KBM-7 (cell line): ENCODE measurements at places on chromosomes 13 and 19.

- DNase-seq: no peak
Observed at GRCh38 chr19:11483366-11484111, 2.7 kb upstream of the ELAVL3 start.

DNA sequence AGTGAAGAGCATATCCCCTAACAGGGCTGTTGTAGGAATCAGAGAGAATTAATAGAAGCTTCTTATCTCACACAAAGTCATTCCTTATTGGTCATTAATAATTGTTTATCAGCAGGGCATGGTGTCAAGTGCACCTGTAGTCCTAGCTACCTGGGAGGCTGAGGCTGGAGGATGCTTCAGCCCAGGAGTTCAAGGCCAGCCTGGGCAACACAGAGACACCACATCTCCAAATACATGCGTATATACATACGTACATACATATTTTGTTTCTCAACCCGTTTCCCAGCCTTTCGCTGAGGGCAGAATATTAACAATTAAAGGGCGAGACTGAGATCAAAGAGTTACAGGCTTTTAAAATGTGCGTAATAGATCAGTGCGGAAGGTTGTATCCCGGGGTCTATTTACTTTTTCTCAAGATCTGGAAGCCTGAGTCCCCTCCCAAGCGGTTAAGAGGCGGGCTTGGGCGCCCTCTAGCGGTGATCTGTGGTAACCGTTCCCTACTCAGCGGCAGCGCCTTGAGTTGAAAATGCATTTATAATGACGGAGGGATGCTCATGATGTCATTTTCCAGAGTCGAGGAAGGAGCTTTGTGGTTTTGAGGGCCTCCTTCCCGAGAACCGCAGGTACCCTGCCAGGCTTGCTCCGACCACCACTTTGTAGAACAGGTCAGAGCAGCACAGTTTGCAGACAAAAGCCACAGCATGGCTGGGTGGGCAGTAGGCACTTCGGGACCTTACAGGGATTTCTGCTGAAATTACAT, 169.6 kb upstream of the GPR12 start:
- peak; percentile 79 for DNase-seq

DNA sequence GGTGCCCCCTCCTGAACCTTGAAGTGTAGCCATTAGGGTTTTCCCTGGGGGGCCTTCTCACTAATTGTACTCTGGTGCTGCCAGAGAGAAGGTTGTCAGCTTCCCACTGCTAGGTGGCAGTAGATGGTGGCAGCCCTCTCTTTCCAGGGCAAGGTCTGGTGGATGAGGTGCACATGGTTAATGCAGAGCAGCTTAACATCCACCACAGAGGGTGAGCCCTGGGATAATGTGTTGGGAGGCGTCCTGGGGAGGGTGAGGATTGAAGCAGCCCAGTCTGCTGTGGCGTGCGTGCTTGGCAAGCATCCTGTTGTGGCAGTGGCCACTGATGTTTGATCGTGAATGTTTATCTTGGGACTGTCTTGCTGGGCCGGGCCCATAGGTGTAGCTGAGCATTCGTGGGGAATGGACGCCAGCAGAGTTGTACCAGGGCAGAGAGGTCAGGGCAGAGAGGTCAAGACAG, 5.8 kb downstream of the EGLN2 start:
- DNase-seq: no peak

DNA sequence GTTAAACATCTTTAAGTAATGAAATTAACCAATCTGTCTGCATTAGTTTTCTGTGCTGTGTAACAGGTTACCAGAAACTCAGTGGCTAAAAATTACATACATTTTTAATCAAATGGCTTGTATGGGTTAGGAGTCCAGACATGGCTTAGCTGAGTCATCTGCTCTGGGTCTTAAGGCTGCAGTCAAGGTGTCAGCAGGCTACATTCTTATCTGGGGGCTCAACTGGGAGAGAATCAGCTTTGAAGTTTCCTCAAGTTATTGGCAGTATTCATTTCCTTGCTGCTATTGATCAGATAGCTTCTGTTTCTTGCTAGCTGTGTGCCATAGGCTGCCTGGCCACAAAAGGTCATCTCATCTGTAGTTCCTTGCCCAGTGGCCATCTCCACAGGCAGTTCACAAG, 1163.0 kb downstream of the DIAPH3 start:
- no peak for DNase-seq

- DNase-seq: peak; percentile 33
Observed at GRCh38 chr13:30576528-30576927, 41.2 kb upstream of the USPL1 start.

- DNase-seq: no peak
Observed at GRCh38 chr13:111239764-111240670, 80.4 kb upstream of the TEX29 start.

DNA sequence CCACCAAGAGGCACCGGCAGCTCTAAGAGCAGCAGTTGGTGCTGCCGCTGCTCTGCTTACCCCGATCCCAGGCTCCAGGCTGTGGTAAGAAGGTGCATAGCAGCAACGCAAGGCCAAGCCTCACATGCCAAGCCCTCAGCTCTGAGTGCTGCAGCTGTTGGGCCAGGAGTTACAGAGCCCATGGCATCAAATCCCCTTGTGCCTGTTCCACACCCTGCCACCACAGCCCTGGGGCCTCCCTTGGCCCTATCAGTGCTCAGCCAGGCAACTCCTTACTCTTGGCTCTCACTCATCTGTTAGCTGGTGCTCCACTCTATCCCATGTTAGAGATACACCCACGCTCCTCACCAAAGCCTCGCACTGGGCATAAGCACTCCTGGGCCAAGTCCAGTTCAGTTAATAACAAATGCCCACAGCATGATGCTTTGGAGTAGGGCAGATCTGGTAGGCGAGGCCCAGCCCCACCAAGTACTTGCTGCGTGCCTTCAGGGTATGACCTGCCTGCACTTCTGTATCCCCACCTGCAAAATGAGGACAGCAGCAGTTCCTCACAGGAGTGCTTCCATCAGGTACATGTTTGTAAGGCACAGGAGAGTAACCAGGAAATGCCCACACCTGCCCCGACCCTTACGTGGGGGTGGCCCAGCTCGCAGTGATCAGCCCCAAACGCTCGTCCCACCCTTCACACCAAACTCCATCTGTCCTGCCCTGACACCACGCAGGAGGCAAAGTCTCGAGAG, 16.2 kb downstream of the AKAP8L start:
- DNase-seq: no peak

- peak; percentile 57 for DNase-seq
Observed at GRCh38 chr19:48713041-48713863, 6.3 kb downstream of the MAMSTR start.

DNA sequence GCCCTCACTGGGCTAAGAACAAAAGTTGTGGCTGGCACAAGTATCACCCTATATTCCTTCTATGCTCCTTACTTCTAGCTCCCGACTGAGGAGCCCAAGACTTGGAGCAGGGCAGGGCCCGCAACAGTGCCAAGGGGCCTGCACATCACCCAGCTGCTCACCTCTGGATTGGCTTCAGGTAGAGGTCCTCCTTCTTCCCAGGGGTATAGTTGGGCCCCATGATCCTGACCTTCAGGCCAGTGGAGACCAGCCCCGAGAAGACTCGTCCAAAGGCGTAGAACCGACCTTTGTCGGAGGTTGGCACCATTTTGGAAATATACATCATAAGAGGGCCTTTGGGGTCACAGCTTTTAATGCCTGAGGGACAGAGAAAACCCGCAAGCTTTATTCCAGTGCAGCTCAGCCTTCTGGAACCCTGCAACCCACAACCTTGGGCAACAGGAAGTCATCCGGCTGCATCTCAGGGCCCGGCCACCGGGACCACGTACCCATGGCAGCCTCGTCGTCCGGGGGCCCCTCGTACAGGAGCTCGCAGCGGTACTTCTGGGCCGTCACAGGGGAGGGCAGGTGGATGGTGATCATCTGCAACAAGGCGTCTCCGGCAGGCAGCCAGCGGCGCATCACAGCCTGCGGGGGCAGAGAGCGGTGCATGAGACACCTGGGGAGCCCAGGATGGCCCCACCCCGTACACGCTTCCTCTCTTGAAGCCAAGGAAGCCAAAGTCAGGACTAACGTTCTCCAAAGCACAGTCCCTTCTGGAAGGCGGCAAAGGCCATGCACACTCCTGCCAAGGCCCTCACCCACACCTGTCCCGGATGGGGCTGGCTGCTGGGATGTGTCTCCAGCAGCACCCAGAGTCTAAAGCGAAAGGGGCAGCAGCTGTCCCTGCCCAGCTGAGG, 4.7 kb downstream of the EEF2 start:
- DNase-seq: no peak

- DNase-seq: peak; percentile 75
Observed at GRCh38 chr19:10390652-10391286, 10.4 kb upstream of the TYK2 start.

GRCh38 chr19:12947702-12948611, 2.3 kb downstream of the RAD23A start:
- DNase-seq: no peak

DNA sequence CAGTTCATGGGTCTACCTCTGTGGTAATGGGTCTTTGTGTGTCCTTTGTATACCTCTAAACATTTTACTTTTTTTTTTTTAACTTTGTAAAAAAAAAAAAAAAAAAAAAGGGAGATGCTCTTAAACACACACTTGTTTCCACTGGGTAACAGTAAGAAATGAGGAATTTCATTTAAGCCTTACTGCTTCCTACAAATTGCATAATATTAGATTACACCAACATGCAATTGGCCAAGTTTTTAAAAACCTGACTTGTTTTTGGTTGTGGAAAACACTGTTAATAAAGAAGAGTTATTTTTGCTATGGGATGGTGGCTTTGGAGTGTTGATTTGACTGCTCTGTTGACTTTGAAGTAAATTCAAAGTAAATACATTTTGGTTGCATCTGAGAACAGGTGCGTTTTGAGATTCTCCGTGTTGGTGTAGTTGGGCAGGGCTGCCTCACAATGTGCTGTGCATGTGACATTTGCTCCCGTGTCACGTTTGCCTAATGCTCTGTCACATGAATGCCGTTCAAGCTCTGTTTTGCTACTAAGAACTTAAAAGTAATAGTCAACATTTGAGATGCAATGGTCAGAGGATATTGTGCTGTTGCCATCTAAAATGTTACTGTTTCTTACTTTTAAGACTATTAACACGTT, 202.4 kb downstream of the LMO7 start:
- DNase-seq: no peak
